Stimulated activated CD4-positive, alpha-beta T cell treated with anti-CD3 and anti-CD28 coated beads, Interleukin-2, amount 100 ng/mL, for 24 hours (primary cell): ENCODE measurements at places on chromosomes 7 and 10.
A peak's percentile ranks its signal among the peaks of the same experiment; 100 is the strongest.

DNA sequence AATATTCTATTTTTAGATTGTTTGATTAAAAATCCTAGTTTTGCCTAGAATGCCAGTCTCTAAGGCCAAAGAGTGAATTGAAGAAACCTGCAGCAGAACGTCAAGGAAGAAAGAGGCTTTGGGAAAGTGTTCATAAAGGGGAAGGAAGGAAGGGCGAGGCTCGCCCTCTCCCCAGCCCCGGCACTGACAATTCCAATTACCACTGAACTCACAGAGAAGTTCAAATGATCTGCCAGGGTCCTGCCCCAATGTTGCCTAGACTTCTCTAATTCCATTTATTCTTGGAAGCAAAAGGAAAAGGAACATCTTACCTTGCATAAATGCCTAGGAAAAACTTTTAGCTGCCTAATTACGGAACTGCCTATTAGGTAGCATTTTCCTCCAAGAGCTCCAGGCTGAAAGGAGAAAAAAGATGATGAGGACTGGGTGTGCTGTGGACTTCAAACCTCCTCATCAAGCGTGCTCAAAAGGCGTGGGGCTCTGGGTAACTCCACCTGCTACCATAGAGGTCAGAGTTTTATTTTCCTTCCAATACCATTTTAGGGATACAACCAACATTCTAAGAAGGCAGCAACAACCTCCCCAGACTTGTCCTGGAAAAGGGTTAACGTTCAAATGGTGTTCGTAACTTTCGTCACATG, 134.5 kb downstream of the PKD1L1 start:
- no peak for DNase-seq

DNA sequence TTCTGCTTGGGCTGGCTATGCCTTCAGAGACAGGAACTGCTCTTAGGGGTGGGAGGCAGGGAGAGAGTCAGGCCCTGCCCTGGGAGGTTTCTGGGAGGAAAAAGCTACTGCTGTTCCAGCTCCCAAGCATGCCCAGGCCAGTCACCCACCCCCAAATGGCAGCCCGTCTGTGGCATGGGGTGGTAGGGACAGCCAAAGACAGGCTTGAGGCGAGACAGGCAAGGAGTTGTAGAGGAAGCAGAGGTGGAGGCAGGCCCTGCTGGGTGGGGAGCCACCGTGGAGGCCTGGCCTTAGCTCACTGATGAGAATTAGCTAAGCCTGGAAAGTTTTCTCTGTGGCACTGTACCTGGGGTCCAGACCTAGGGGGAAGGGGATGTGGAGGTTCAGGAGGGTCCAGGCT, 6.6 kb upstream of the SAMD8 start:
- DNase-seq, result no peak

DNA sequence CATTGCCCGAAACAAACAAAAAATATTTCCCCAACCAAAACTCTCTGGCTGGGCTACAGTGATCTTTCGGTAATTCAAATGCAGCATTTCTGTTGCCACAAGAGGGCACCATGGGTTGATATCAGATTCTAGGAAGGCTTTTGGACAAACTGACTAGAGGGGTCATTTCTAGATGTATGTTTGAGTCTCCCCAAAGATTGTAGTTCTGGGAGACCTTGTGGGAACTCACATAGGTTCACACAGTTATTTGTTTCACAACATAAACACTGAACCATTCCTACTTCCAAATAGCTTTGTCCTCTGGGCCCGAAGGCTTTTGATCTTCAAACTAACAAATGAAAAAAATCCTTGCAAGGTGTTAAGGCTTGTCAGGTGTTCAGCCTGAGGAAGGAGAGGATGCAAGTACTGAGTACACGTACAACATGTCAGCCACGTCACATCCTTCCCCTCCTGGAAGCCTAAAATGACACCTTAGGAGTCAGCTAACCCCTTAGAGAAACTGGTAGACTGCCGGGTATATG, 37.0 kb upstream of the IL15RA start:
- no peak for DNase-seq

- peak; percentile 8 for DNase-seq
Measured at GRCh38 chr10:118342638-118343020, 505 bp upstream of the FAM204A start.

DNA sequence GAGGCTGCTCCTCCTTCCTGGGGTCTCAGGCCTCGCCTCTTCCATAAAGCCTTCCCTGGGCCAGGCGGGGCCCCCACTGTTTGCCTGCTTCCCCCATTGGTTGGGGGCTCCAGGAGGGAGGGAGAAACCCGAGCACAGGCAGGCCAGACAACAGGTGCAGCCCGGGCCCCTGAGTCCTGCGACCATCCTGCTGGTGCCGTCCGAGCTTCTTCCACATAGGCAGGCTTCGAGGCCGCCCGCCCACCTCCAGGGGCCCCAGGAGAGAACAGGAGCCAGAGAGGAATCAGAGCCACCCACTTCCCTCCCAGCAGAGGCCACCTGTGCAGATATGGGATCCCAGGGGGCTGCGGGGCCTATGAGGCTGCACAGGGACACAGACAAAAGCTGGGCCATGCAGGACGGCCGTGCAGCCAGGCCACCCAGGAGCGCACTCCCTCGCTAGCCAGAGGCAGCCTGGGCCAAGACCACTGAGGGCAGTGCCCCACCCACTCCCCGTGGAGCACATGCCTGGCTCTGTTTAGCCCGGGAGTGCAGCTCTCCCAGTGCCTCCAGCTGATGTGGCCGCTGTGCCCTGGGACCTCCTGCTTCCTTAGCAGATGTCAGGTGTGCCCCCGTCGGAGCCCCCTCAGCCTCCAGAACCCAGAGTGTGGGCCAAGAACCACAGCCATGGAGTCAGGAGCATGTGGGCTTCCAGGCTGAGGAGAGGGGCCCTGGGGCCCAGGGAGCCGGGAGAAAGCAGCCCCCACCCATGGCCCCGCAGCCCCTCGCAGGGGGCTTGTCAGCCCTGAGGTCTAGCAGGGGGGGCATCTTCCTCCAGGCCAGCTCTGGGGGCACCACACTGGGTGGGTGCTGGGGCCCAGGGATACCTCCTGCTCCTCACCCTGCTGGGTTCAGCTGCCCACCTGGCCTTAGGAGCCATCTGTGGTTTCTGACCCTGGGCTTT, 59.9 kb upstream of the INPP5A start:
- no peak for DNase-seq

- no peak for DNase-seq
Measured at GRCh38 chr10:93299195-93299594, 182.9 kb downstream of the MYOF start.

- DNase-seq, result no peak
Measured at GRCh38 chr10:83881661-83882060, 257.6 kb upstream of the GHITM start.

DNA sequence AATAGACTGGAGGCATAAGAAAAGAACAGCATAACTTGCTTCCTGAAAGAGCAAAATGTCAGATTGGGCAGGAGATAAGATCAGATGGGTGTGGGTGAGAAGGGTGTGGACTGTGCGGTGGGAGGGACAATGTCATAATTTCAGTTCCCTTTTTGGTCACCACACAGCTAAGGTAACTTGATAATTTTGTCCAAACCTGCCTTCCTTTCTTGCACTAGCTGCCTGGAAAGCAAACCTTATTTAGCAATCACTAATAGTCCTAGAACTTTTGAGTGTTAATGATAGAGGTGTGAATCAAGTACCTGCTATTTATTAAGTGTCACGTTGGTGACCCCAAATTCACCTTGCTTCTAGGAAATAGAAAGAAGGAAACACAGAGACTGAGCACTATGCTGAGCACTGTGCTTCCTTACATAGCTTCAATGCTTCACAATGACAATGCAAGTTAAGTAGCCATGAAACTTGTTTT, 72.4 kb upstream of the SP4 start:
- DNase-seq, result peak; percentile 60
